Bone marrow (tissue), 2 donors: ENCODE measurements at places on chromosomes 6 and 20.

- DNase-seq: no peak
Measured at GRCh38 chr6:36094238-36094637, 36.1 kb upstream of the MAPK13 start.

GRCh38 chr20:39829661-39830060 is 859.4 kb downstream of the MAFB start:
- DNase-seq: no peak

GRCh38 chr6:160509610-160510009 is 154.5 kb downstream of the LPA start:
- DNase-seq: no peak

DNA sequence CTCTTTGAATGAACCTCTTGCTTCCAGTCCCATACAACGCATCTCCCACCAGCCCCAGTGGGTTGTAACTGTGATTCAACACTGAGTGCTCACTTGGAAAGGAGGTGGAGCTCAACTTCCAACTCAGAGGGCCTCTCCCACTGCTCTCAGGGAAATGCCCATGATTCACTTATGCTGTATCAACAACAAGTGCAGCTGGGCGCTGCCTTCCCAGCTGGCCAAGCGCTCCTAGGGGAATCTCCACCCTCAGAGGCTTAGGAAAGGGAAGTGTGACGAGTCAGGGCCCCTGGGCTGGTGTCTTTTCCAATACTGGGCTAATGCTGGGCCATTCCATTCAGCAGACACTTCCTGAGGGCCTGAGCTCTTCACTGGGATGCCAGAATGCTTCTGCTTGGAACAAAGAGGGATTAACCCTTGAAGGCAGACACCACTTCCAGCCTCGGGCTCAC is 8.1 kb upstream of the OCSTAMP start:
- DNase-seq: no peak

DNA sequence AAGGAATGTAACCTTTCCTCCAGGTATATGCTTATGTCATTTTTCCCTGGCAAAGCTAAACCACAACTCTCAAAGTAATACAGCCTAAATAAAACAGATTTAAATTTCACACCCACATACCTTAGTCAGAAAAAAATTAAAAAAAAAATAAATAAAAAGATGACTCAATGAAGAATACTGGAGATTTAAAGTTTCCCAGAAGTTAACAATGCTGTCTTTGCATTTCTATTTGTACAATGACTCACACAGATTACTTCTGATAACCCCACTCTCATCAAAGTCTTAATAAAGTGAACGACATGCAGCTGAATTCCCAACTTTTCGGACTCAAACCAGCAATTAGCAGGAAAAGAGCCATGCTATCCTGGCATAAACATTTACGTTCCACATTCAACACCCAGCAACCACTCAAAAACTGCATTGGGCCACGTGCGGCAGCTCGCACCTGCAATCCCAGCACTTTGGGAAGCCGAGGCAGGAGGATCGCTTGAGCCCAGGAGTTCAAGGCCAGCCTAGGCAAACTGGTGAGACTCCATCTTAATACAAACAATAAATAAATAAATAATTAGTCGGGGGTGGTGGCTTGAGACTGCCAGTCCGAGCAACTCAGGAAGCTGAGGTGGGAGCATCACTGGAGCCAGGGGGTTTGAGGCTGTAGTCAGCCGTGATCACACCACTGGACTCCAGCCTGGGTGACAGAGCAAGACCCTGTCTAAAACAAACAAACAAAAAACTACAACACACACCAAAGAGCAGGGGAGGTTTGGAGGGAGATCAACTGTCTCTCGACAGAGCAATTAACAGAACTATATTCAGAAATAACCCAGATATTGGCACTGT is 130.5 kb downstream of the WDR27 start:
- no peak for DNase-seq

GRCh38 chr6:53699462-53699861 is 33.9 kb upstream of the KLHL31 start:
- DNase-seq: no peak

GRCh38 chr6:86152546-86152945 is 509.9 kb upstream of the SYNCRIP start:
- DNase-seq: no peak

- no peak for DNase-seq
Measured at GRCh38 chr6:38725414-38726183, 10.5 kb downstream of the DNAH8 start.

DNA sequence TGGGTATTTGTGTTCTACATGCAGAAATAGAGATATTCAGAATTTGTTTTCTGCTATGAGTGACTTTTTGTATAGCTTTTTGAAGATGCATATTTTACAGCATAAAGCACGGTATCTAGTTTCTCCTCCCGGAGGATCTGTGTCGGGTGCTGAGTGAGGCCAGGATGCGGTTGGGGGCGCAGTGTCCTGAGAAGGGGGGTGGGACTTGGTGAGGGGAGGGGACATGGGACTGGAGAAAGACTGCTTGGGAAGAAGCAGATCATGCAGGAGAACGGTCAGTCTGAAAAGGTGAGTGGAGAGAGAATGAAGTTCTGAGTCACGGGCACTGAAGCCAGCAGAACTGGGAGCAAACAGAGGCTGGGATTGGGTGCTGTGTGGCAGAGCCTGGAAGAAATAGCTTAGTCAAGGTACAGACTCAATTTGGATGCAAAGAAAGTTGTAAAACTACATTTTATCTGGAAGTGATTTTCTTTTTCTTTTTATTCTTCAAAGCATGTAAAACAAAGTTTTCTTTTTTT is 44.0 kb downstream of the STX11 start:
- no peak for DNase-seq

GRCh38 chr6:1820165-1820564 is 210.4 kb downstream of the FOXC1 start:
- DNase-seq: no peak

- DNase-seq: no peak
Measured at GRCh38 chr6:11500008-11500407, 37.5 kb upstream of the TMEM170B start.

DNA sequence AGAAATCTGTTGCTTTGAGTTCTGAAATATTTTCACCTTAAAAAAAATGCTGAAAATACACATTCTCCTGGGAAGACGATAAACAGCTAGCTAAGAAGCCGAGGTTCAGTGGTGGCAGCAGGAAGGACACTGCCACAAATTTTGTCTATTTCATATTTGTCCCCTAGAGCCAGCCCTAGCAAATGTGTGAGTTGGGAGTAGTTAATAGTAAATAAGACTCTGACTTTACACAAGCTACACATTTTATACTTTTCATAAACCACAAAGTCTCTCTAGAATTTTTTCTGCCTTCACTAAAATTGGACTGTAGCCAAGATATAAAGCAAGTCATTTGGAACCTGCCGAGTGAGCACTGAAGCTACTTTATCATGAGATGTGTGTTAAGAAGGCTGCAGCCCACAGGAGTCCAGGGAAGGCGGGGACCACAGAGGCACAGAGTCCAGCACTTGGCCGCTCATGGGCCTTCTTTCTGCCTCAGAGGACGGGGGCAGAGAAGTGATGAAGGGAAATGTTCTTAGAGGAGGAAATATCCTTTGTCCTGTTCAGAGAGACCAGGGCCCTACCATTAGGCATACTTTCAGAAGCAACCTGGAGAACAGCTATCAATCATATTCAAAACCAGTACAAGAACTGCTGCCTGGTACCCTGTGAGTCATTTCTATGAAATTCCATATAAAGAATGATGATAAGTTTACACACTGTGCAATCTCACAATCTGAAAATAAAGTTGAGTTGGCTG is 241.7 kb upstream of the TAB2 start:
- no peak for DNase-seq

GRCh38 chr6:43608310-43608763 is 20.7 kb downstream of the GTPBP2 start:
- peak; percentile 10 for DNase-seq

DNA sequence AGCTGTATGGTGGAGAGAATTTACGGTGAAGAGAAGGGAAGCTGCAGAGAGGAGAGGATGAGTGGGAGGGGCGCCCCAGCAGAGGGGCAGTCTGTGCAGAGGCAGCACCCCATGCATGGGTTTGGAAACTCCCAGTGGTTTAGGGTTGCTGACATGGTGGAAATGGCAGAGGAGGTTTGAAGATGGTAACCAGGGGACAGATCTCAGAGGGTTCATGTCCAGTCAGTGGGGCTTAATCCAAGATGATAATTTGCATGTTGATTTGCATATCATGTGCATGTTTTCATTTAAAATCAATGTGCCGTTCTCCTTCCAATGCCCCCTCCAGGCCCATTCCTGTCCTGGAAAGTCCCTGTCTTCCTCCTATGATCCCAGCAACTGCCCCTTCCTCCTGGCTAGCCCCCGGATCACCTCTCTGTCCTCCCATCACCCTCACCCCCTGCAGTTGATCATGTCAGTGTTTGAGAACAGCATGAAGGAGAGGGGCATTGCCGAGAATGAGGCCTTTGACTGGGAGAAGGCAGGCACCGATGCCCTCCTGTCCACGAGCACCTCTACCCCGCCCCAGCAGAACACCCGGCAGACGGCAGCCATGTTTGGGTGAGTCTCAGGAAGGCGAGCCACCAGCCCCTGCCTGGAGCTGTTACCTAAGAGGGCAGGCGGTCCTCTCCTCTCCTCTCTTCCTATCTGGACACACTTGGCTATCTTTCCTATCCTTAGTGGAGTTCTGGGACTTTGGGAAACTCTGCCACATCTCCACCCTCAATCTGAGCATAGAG is 14.3 kb downstream of the TTBK1 start:
- DNase-seq: no peak

DNA sequence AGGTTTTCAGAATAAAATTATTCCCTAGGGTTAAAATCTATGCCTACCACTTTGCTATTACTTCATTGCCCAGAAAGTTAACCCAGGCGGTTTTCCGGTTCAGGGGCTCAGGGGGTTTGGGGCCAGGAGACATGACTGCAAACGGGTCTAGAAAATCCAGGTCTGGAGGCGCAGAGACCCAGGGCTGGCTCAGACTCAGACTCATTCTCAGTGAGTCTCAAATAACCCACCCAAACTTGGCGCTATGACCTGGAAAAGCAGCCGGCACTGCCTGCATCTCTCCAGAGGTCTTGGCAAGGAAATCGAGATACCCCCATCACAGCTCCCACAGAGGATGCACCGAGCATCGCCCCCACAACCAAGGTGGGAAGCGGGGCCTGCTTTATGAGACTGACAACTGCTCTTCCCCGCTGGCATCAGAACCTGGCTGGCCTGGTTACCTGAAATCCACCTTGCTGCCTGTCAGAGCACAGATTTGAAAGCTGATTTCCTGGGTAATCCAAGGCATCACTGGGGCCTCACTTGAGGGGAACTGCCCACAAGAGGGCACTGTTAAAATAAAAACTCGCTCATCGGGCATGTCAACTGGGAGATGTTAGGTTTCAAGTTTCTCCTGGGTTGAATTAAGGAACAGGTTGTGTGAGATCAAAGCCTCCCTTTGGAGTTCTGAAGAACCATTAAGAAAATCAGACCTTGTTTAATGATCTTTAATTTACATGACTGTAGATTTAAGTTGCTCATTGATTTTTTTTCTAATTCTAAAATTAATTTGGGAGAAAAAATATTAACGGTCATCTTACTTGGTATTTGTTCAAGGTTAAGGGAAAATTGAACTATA is 55.1 kb downstream of the KIF16B start:
- no peak for DNase-seq

DNA sequence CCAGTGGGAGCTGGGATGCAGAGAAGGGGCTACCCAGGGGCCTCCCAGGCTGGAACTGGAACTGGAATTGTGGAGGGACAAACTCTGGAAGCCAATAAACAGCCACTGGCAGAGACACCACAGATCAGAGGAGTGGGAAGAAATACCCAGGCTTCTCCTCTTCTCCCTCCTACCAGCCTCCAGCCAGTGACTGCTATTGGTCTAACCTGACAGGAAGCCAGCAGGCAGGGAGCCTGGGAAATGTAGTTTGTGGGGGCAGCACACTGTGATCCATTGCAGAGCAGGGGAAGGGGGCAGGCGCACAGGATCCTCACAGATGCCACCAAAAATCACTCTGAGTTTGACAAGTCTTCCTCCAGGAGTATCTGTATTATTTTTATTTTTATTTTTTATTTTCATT is 12.1 kb upstream of the MLN start:
- no peak for DNase-seq
